ENCODE measurements at places on chromosomes 6 and 20.

GRCh38 chr6:160253714-160254113 is 4.9 kb downstream of the SLC22A2 start:
- DNase-seq: no peak

DNA sequence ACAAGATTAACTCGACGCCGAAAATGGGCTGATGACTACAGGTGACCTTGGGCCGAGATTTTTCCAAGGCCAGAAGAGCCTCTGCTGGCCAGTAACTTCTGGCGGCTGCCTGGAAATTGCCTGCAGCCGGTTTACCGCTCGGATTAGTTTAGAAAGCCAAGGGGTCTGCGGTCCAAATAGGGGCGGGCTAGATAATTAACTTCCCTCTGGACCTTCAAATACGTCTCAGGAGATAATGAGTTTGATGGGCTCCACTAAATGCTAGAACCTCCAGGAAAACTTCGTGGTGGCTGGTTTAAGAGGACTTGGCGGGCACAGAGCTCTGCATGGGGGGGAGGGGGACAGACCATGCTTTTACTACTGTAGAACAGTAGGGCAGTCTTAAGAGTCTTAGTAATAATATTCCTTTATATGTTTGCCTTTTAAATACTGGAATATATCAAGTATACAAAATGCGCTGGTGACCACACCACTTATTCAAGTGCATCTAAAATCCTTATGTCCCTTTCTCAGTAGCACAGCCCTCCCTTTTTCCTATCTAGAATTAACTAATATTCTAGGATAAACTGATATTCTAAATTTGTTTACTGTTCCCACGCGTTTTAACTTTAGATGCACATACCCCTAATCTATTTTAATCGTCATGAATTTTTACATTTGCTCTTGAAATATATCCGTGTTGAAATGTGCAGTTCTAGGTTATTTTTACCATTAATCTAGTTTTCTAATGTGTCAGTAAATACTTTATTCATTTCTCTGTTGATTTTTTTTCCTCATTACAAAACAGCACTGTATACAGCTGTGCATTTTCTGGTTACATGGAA is 107.5 kb upstream of the PRSS16 start:
- no peak for DNase-seq

DNA sequence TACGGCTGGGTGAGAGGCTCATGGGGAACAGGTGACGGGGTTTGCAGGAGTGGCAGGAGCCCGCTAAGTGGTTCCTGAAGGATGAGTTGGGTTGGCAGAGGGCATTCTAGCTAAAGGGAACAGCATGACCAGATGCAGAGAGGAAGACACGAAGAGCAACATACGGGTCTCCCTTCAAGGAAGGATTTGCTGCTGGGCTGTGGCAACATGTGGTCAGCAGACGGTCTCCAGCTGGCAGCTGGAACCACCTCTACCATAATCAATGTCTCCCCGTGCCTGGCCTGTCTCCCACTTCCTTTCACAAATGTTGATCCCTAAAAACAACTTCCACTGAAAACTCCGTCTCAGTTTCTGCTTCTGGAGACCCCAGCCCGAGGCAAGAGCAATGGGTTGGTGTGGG is 80.6 kb upstream of the SULF2 start:
- DNase-seq: no peak

- DNase-seq: no peak
Measured at GRCh38 chr6:87738744-87739143, 36.7 kb upstream of the AKIRIN2 start.

DNA sequence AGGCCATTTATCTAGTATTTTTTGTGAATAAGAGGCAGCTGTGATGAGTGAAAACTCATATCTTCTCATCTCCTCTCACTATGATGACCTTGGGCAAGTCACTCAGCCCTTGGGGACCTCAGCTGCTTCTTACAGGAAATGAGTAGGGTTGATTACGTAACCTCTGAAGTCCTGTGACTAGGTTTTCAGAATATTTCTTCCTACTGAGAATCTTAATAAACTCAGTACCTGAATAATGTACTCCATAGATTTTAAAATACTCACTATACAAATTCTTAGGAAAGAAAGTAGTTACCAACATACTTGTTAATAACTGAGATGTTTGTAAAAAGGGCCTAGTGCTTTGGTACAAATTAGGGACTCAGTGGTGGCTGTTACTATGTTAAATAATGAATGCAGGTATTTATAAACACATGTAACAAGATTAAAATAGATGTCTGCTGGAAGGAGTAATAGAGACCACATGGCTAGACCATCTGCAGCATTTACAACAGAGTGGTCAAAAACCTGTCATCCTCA is 60.9 kb downstream of the RPRD1B start:
- DNase-seq: no peak

- DNase-seq: no peak
Measured at GRCh38 chr20:51401496-51401895, 141.0 kb downstream of the NFATC2 start.

- DNase-seq: no peak
Measured at GRCh38 chr6:47733879-47734558, 35.6 kb downstream of the ADGRF4 start.

DNA sequence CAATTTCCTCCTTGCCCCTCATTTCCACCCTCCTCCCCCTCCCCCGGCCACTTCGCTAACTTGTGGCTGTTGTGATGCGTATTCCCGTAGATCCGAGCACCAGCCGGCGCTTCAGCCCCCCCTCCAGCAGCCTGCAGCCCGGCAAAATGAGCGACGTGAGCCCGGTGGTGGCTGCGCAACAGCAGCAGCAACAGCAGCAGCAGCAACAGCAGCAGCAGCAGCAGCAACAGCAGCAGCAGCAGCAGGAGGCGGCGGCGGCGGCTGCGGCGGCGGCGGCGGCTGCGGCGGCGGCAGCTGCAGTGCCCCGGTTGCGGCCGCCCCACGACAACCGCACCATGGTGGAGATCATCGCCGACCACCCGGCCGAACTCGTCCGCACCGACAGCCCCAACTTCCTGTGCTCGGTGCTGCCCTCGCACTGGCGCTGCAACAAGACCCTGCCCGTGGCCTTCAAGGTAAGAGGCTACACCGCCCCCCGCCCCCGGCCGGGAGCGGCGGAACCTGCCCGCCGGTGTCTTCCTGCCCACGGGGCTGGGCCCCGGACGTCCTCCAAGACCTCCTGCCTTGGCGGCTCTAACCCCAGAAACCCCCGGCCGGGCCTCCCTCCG is 44.9 kb upstream of the SUPT3H start:
- DNase-seq: no peak

GRCh38 chr6:113854531-113855499 is 2.3 kb upstream of the MARCKS start:
- DNase-seq: peak; percentile 86

DNA sequence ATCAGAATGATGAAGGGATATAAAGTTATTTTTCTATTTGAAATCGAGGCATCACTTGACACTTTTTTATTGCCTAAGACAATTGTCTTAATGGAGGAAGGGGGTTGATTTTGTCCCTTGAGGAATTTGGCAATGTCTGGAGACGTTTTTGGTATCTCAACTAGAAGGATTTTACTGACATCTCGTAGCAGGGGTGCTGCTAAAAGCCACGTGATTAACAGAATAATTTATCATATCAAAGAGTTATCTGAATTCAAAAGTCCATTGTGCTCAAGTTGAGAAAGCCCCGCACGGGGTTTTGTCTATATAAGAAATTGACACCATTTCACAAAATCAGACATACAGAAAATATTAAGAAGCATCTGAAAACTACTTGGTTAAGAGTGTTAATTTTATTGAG is 1.5 kb upstream of the TAAR6 start:
- DNase-seq: no peak

GRCh38 chr6:39824030-39824926 is 32.1 kb downstream of the DAAM2 start:
- no peak for DNase-seq

DNA sequence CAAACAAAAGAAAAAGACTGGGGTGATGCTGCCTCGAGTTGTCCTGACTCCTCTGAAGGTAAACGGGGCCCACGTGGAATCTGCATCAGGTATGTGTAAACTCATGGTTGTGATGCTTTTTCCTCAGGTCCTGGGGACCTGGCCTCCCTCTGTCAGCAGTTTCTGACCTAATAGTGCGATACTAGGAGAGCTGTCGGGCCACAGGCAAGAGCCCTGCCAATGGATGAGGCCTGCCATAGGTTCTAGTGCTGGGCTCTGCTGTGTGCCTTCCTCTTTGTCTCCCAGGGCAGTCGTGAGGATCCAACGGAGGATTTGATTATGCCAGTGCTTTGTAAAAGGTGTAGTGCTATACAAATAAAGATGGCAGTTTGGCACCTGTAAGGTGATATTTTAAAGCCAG is 71.2 kb downstream of the ASXL1 start:
- DNase-seq: no peak

- DNase-seq: no peak
Measured at GRCh38 chr6:145842693-145843546, 28.3 kb upstream of the FBXO30 start.

DNA sequence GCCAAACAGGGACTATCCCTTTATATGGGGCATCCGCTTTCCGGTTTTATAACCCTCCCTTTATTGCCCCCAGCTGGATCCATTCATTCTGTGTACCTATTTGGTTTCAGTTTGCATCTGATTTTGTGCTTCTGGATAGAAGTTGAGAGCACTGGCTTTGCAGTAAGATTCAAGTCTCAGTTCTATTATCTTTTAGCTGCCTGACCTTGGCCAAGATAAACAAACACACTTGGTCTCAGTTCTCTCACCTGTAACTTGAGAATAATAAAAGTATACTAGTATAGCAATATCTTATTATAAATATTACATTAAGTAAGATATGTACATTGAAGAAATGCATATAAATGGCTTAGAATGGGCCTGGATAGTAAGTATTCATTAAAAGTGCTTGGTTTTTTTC is 182.4 kb upstream of the TSHZ2 start:
- no peak for DNase-seq

GRCh38 chr6:159943101-159943632 is 25.7 kb upstream of the IGF2R start:
- DNase-seq: no peak
